Stimulated activated CD8-positive, alpha-beta memory T cell treated with anti-CD3 and anti-CD28 coated beads, Interleukin-7, amount 100 ng/mL, for 24 hours (primary cell): ENCODE measurements at places on chromosomes 6 and 20.

GRCh38 chr20:6886065-6886729, 118.7 kb downstream of the BMP2 start:
- DNase-seq: no peak

DNA sequence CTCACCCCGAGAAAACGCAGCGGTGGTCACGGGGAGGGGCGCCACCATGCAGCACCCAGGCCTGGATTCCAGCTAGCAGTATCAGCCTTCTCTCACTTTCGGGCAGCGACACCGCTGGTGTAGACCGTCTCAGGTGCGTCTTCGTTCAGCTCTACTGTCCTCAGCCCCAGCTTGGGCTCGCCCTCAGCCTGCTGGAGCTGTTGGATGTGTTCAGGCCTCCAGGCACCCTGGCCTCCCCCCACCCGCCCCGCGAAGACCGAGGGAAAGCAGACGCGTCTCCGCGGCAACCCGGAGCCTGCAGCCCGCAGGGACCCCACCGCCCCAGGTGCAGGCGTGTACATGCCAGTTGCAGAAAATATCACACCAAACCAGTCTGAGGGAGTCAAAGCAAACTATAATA, 60.8 kb upstream of the CARMIL1 start:
- DNase-seq: no peak

DNA sequence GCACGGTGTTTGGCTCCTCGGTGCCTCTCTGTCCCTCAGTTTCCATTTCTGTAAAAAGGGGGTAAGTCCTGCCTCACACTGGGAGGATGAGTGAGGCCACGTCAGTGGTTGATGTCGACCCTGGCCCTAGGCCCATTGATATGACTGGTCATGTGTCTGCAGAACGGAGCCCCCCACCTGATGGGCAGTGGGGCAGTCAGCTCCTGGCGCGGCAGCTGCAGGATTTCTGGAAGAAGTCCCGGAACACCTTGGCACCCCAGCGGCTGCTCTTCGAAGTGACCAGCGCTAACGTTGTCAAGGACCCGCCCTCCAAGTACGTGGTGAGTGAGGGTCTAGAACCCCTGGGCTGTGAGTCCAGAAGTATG, 1.2 kb downstream of the SNX21 start:
- no peak for DNase-seq

- no peak for DNase-seq
These were observed 37.6 kb downstream of the RSPH3 start for GRCh38 chr6:158962371-158962770.

DNA sequence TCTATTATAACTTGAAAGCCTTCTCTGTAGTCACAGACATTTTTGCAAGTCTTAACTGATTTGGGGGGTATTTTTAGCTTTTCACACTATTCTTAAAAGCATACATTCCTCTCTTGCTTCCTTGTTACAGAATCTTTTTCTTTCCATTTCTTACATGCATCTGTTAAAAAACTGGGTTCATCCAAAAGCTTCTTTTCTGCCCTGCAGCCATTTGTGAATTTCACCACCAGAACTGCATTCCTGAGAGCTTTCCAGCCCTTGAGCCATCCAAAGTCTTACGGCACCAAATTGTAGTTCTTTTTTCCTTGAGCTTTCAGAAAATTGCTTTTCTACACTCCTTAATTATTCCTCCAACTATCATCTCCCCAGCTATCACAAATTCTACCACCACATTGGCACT, 19.7 kb upstream of the GSTA4 start:
- DNase-seq: no peak

GRCh38 chr6:159438106-159438505, 254.9 kb downstream of the SOD2 start:
- DNase-seq: no peak

GRCh38 chr6:27095914-27096313, 151.6 kb upstream of the PRSS16 start:
- DNase-seq: no peak

- no peak for DNase-seq
These were observed 108.6 kb downstream of the TASP1 start for GRCh38 chr20:13530146-13530545.

GRCh38 chr6:113539623-113540022, 317.5 kb upstream of the MARCKS start:
- no peak for DNase-seq

- no peak for DNase-seq
These were observed 52.7 kb downstream of the DLL1 start for GRCh38 chr6:170237999-170238740.

DNA sequence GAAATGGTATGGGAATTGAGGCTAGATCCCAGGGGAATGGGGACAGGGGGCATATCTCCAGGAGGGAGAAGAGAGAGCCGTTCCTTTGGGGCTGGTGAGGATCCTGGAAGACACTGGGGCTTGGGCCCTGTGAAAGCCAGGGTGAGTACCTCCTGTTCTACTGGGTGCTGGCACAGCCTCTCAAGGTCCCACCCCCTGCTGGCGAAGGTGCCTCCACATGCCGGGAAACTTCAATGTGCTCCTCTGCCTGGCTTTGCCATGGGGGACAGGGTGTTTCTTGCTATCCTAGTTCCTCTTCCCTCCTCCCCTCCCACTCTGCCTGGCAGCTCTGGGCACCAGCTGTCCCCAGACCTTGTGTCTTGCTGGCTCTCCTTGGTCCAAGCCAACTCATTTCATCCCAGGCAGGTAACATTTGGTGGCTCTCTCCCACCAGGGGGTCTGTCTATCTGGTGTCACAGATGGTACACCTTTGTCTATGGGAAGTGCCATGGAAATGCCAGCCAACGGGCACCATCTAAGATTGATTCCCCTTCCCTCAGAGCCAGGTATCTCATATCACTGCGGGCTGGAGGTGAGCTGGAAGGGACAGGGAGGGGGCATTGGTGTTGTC, 56.8 kb downstream of the MDGA1 start:
- no peak for DNase-seq

- DNase-seq: no peak
These were observed 15.3 kb downstream of the PCIF1 start for GRCh38 chr20:45949542-45950329.

GRCh38 chr6:29723666-29724588, 693 bp downstream of the HLA-F start:
- peak; percentile 64 for DNase-seq

DNA sequence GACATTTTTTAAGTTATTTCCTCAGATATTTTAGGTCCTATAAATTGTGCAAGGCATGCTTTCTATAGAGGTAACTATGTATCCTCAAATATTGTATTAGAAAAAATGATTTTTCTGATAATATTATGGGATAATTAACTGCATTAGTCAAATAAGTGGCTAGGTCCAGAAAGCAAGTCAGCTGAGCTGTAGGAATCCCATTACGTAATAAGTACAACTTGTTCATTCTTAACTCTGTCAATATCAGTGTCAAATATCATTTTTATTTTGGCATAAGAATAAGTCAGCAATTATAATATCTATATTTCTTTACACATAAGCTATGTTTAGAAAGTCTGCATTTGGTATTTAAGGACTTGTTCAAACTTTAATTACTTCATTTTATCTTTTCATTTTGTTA, 830.9 kb upstream of the GJE1 start:
- no peak for DNase-seq

- no peak for DNase-seq
These were observed 217.0 kb upstream of the CST7 start for GRCh38 chr20:24732076-24732475.

DNA sequence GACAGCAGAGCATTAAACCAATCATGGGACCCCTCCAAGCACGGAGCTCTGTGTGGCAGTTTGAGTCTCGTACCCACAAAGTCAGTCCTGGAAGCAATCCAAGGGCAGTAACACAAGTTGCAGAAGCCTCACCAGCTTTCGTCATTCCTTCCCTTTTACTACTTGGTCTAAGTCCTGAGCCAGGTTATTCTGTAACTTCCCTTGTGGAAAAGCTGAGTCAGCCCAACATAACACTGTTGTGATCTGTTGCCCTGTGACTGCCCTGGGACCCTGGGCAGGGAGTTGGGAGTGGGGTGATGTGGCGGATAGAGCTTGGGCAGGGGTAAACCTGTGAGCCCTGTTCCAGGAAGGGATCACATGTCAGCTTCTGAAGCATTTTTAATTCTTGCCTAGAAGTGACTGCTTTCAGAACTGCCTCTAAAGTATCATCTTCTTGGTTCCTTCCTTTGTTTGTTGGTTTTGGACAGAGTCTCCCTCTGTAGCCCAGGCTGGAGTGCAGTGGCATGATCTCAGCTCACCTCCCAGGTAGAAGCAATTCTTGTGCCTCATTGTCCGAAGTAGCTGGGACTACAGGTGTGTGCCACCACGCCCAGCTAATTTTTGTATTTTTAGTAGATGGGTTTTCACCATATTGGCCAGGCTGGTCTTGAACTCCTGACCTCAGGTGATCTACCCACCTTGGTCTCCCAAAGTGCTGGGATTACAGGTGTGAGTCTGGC, 183.7 kb upstream of the JAG1 start:
- DNase-seq: no peak

- no peak for DNase-seq
These were observed 250.9 kb downstream of the LRFN2 start for GRCh38 chr6:40336296-40336695.

- no peak for DNase-seq
These were observed 30.2 kb upstream of the F13A1 start for GRCh38 chr6:6350696-6351095.

DNA sequence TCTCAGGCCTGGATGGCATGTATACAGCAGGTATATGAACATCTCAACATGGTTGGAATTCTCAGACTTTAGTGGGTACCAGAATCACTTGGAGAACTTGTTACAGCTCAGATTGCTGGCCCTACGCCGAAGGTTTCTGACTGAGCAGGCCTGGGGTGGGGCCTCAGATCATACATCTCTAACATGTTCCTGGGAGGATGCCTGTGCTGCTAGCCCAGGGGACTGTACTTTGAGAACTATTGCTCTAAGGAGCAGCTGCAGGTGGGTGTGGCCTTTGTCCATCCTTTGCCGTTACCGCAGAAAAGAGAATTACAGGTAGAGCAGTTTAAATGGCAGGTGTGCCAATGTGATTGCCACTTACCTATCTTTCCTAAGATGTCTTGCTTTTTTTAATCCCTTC, 310.5 kb upstream of the JAG1 start:
- DNase-seq: no peak

- DNase-seq: no peak
These were observed 337.7 kb upstream of the PRND start for GRCh38 chr20:4383961-4384360.

DNA sequence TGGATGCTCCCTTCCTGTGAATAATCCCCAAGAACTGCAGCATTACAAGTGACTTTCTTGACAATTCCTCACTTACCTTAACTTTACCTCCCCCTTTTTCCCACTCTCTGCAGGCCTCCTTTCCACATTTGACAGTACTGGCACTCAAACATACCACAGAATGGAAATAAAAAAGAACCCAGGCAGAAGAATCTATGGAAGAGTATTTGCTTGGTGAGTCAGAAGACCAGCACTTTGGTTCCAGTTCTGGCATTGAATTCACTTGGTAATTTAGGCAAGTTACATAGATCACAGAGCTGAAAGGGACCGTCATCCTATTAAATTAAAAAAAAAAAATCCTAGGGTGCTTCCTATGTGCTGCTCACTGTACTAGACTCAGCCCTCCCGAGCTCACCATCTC, 55.0 kb downstream of the BTBD9 start:
- no peak for DNase-seq

GRCh38 chr6:140572129-140572528, 1197.7 kb upstream of the CITED2 start:
- DNase-seq: no peak
